Thoracic aorta (tissue), 2 donors: ENCODE measurements at places on chromosomes 5 and 9.
A peak's percentile ranks its signal among the peaks of the same experiment; 100 is the strongest.

DNA sequence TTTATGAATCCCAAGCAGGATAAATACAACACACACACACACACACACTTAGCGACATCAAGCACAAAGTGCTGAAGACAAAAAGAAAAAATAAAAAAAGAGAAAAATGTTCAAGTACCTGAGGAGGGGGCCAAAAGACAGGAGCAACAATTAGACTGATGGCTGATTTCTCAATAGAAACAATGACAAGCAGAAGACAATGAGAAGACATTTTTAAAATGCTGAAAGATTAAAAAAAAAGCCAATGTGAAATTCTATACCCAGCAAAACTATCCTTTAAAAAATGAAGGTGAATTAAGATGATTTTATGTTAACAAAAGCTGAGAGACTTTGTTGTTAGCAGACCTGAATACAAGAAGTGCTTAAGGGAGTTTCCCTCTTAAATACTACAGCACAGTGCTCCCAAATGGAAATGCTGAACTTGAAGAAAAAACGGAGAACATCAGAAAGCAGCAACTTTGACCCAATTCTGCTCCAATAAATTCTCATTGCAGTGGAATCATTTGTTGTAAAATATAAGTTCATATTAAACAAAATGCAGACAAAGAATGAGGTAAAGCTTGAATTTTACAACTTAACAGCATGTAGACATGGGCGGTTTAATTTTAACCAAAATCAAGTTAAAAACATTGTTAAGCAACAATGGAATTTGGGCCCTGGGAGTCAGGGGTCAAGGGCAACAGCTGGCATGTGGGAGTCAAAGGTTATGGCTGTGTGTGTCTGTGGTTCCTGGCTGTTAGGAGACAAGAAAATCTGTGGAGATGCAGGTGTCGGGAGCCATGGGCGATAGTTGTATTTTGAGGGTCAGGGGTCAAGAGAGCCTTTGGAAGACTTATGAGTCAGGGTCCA lies 776 bp upstream of the RANBP17 start:
- no peak for DNase-seq

- DNase-seq = no peak
These were observed 42.9 kb downstream of the CDK5RAP2 start for GRCh38 chr9:120536949-120537640.

- no peak for DNase-seq
These were observed 18.7 kb upstream of the RHOBTB3 start for GRCh38 chr5:95712347-95712958.

- DNase-seq = peak; percentile 34
These were observed 23.4 kb downstream of the SPACA9 start for GRCh38 chr9:132901858-132902831.

DNA sequence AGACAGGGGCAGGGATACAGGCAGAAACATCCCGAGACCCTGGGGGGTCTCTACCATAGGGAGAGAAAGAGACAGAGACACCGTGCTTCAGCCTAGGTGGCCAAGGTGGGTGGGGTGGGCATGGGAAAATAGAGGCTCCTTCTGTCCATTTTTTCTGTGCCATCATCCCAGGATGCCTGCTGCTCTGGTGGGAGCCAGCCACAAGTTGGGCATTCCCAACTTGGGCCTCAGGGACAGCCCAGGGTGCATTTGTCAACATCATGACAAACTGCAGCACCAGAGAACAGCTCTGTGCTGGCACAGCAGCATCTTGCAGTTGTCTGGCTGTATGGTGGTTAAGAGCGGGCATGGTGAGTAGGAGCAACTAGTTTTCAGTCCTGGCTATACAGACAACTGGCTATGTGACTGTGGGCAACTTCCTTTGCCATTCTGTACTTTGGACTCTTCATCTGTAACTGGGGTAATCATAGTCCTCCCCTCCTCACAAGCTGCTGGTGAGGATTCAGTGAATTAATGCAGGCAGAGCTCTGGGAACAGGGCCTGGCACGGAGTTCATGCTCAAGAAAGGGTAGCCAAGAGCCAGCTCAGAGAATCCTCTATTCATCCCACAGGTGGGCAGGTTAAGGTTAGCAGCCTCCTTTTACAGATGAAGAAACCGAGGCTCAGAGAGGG lies 100.4 kb downstream of the RGS3 start:
- DNase-seq = no peak

- DNase-seq = no peak
These were observed 95.9 kb upstream of the TNC start for GRCh38 chr9:115213818-115214334.

DNA sequence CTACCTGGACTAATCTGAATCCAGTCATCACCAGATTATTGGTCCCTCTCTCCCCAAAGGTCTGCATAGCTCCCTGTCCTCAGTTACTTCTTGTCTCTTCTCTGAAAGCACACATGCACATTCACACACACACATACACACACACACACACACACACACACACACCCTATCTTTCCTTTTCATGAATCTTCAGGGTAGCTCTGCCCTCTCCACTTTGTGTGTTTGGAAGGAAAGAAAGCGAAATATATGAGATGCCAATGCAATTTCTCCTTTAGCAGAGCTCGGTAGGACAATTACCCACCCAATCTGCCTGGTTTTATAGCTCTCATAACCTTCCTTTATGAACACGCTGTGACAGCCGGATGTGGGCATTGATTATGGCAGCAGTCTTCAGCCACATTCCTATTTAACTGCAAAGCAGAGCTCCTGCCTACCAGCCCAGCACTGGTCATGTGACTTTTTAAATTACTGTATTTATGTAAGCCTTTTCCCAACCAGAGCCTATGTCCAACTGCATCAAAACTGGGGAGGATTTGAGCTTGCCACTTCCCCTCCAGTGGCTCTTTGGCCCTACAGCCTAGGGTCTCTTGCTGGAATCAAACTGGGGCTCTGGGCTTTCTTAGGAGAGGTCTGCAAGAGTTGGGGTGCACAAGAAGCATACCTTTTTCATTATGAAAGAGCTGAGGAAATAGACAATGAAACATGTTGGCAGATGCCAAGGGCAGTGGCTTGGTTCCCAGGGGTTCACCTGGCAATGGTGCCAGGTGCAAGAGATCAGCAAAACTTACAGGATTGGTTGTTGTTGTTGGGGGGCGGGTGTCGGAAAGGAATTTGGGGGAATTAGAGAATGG lies 20.8 kb upstream of the MATR3 start:
- no peak for DNase-seq

DNA sequence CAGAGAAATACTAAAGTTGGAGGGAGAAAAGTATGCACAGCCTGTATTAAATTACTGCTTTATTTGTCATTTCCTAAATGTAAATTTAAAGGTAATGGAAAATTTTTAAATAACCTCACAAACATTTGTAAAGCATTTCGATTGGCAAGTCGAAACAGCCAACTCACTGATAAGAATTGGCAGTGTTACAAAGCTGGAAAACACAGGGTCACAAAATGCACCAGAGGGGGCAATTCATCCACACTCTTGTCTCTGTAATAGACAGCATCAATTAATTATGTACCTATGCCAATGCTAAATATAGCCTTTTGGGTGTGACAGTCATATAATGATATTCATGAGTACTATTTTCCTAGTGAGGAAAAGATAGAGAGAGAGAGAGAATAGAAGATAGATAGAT lies 140.6 kb upstream of the PRLR start:
- DNase-seq = no peak

GRCh38 chr9:128001779-128002298 lies 21.1 kb upstream of the EEIG1 start:
- no peak for DNase-seq

GRCh38 chr9:71441266-71441665 lies 319.8 kb upstream of the TRPM3 start:
- no peak for DNase-seq

- DNase-seq = no peak
These were observed 69.4 kb downstream of the TLE1 start for GRCh38 chr9:81620002-81620390.

DNA sequence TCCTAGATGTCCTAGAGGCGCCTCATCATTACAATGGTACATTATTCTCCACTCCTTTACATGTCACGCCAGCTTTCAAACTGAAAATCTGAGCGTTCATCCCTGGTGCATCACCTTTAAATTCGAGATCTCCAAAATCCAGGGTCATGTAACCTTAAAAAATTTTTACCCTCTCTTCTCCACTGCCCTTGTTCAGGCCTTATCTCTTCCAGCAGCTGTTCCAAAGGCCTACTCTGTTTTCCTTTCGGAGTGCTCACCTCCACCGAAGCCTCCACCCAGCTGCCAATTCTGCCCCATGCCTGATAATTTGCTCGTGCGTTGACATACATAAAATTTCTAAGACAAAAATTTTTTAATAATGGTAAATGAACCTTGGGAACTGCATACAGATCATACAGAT lies 950 bp upstream of the MSH3 start:
- DNase-seq = no peak

DNA sequence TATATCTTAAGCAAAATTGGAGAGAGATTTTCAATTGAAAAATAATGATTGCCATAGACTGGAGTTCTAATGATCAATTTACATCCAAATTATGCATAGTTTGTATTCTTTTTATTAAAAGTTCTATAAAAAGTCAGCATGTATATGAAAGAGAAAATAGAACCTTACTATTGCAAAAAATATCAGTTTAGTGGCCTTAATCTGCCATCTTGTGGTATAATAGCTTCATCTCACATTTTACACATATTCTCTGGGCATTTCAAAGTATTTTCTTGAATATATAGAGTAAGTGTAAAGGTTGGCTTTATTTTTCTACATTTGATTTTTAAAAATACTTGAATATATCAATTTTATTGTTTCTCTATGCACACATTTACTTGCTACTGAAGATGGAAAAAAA lies 1858.6 kb upstream of the CDH9 start:
- DNase-seq = no peak

DNA sequence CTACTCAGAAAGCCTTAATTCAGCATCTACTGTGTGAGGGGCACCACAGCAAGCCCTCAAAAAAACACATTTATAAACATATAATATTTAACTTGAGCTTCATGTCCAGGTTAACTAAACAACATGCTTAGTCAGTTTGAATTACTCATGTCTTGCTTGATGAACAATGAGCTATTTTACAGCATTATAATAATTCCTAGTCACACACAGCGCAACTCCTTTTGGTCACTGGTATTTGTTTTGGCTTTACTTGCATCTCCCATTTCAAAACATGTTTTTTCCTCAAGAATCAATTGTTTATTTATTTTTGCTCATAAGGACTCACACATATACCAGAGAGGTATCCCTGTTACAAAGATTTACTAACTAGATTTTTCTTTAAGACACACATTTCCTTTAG lies 616.7 kb upstream of the DAB2 start:
- DNase-seq = no peak

DNA sequence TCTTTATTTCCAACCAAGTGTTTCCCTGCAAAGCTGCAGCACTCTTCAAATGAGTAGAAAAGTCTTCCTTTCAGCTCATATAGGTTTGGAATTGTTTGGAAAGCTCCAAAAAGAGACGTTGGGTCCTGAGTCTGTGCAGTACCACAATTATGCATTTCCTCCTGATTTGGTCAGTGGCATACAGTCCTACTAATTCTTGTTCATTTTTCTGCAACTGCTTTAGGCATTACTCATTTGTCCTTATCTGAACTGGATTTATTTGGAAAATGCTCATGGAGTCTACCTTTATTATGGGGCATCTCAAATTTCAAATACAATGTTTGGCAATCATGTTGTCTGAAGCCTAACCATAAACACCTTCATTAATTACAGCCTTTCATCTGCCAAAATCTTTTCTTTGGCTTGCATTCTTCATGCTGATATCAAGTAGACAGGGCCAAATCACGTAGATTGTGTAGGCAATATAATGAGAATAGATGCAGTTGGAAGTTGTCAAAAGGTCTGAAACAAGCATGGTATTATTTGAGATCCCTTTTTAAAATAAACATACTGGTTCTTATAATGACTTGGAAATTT lies 232.8 kb downstream of the TLE1 start:
- no peak for DNase-seq

GRCh38 chr9:133119846-133120500 lies 1.1 kb downstream of the RALGDS start:
- no peak for DNase-seq

DNA sequence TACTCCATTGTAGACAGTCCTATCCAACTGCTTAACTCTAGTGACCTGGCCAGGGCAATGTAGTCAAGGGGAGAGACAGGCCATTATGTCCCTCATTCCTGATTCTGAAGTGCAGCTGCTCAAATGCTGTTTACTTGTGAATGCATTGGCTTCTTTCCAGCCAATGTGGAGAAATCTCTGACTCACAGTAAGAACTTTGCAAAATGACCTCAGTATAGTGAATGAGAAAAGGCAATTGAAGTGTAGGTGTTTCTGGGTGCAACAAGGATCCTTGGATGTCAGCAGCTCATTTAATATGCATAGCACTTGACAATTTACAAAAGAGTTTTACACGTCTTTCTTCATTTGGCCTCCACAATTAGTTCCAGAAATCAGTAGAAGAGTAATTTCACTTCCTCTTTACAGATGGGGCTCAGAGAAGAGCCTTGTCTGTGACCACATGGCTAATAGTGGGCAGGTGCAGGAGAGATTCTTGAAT lies 367.2 kb downstream of the OSTF1 start:
- DNase-seq = no peak

GRCh38 chr5:73311291-73312110 lies 137.1 kb downstream of the FOXD1 start:
- peak; percentile 30 for DNase-seq

DNA sequence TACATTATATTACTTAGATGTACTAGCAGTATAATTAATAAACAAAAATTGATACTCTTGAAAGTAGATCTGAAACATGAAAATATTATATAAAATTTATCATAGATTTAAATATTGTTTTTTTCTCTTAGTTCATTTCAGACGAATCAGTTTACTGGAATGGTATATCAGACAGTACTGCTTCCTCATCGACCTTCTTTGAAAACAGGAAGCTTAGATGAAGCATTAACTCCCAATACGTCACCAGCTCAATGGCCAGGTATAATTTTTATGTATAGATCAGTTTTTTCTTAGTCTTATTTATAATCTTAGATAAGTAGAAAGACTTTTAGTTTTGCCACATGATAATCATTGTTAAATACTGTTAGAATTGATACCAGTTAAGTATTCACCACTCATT lies 106.3 kb downstream of the DMXL1 start:
- no peak for DNase-seq

DNA sequence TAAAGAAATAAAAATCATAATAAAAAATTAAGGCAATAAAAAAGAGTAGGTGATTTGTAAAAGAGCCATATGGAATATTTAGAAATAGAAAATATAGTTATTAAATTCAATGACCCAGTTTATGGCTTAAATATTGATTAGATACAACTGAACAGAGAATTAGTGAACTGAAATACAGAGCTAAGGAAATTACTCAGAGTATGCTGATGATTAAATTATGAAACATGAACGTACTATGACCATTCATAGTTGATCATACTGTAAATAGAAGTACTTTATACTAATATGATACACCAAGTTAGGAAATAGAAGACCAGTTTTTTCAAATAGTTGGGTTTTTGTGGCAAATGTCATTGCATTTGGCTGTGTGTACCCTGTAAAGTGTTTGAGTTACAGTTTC lies 194.5 kb downstream of the CWC27 start:
- no peak for DNase-seq

DNA sequence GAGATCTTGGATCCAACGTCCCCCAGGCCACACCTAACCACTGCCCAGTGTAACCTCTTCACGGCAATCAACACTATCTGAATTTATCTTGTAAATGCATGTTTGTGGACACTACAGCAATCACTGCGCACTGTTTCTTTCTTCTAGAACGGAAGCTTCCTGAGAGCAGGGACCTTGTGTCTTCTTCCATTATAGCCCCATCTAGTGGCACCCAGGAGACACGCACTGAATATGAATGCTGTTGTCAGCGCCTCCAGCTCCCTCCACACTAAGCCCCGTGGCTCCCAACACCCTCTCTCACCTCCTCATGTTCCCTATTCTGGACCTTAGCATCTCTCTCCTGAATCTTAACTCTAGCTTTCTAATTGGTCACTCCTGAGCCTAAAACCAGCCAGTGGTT lies 72.7 kb downstream of the SMIM23 start:
- no peak for DNase-seq
